H9 (cell line): ENCODE measurements at places on chromosomes 7 and 10.
A peak's percentile ranks its signal among the peaks of the same experiment; 100 is the strongest.

DNA sequence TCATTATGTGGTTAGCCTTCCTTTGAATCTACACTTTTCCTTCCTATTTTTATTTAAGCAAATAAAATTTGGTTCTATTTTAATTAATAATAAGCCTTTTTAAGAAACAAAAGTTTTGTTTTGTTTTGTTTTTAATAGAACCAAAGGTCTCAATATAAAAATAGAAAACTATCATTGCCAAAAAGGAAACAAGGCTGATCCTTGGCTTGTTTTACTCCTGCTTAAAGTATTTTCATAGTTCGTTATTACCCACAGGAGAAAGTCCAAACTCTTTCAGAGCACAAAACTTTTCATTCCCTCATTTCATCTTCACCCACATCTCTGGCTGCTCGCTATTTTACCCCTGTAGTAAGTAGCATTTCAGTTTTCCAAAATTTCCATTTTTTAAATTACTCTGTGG is 374.8 kb downstream of the SEMA3D start:
- no peak for DNase-seq

GRCh38 chr10:27457261-27457945 is 46.7 kb upstream of the RAB18 start:
- no peak for DNase-seq

DNA sequence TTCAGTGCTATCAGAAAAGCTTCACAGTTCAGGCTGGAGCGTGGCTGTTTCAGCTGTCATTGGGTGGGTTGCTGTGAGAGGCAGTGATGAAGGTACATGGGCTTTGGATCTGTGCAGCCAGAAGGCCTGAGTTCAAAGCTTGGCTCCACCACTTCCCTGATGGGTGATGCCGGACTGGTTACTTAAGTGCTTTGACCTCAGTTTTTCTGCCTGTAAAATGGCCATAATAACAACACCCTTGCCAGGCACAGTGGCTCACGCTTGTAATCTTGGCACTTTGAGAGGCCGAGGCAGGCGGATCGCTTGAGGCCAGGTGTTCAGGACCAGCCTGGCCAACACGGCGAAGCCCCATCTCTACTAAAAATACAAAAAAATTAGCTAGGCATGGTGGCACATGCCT is 10.4 kb upstream of the IFT22 start:
- DNase-seq: no peak

- peak; percentile 78 for DNase-seq
Observed at GRCh38 chr10:119199231-119199992, 8.0 kb upstream of the GRK5 start.

DNA sequence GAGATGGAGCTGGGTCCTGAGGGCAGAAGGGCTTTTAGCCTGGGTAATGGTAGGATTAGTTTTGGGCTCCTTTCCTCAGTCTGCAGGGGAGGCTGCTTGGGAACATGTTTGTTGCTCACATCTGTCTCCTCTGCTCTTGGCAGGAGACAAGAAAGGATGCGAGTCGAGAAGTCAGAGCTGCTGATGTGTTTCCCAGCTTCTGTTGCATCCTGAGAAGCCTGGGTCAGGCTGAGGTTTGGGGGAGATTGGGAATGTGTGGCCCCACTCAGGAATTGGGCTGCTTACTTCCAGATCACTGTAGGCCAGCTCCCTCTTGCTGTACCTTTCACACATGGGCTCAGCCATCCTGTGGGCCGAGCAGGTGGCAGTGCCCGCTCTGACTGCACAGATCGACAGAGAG is 79.2 kb downstream of the CCNY start:
- DNase-seq: no peak

GRCh38 chr10:96850825-96851224 is 18.7 kb downstream of the LCOR start:
- DNase-seq: no peak

DNA sequence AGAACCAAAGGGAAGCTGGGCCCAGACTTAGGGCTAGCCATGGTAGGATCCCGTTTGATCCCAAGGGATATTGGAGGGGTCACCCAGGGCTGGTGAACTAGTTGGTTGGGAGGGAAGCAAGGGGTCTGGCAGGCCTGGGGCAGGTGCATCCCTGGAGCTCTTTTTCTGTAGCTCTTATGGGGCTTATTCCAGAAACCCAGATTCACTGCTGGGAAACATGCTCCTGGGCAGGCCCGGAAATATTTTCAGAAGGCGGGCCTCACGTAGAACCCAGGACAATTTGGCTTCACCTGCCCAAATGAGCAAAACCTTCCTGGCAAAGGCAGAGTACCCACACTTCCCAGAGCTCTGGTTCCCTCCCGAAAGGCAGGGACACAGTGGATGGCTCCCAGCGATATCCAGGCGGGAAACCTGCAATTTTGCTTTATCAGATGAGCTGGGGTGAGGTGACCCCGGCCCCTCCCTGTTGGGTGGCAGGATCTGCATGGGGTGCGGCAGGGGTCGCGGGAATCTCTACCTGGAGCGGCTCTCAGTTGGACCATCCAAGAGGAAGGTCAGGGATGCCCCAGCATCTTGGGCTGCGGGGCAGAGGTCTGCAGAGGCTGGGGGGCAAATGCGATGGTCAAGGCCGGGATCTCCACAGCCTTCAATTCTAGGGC is 533.9 kb downstream of the TCERG1L start:
- DNase-seq: no peak

DNA sequence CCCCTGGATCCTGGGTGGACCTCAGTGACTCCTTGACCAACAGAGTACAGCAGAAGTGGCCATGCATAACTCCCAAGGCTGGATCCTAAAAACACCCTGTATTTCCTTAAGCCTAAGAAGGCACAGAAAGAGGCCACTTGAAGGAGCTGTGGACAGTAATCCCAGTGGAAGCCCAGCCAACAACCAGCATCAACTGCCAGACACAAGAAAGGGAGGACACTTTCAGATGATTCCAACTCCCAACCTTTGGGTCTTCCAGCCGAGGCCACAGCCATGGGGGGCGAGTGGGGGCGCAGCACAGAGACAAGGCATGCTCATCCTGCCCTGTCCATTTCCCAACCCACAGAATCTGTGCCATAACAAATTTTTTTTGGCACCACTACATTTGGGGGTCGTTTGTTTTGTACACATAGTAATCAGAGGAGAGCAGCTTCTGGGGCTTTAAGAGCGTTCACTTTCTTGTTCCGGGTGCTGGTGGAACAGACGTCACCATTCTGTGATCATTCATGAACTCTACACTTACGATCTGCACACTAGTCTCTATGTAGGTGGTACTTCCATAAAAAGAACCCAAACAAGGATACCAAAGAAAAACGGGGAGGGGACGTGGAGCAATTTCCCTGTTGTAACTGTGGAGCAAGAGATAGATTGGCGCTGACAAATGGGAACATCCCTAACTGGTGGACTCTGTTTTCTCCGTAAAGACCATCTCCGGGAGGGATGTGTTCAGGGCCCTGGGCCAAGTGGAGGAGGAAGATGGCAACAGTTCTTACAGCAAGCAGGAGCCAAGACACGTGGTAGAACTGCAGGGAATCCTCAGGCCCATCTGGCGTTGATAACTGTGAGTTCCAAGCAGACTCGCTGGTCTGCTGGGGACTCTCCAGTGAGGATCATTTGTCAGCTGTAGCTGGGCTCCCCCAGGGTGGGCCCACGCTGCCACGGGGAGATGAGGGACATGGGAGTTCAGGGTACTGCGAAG is 6.0 kb upstream of the SLC29A3 start:
- DNase-seq: no peak

GRCh38 chr10:118032564-118032963 is 14.2 kb downstream of the RAB11FIP2 start:
- no peak for DNase-seq
